ENCODE measurements at places on chromosomes 2 and 18.
A peak's percentile ranks its signal among the peaks of the same experiment; 100 is the strongest.

DNA sequence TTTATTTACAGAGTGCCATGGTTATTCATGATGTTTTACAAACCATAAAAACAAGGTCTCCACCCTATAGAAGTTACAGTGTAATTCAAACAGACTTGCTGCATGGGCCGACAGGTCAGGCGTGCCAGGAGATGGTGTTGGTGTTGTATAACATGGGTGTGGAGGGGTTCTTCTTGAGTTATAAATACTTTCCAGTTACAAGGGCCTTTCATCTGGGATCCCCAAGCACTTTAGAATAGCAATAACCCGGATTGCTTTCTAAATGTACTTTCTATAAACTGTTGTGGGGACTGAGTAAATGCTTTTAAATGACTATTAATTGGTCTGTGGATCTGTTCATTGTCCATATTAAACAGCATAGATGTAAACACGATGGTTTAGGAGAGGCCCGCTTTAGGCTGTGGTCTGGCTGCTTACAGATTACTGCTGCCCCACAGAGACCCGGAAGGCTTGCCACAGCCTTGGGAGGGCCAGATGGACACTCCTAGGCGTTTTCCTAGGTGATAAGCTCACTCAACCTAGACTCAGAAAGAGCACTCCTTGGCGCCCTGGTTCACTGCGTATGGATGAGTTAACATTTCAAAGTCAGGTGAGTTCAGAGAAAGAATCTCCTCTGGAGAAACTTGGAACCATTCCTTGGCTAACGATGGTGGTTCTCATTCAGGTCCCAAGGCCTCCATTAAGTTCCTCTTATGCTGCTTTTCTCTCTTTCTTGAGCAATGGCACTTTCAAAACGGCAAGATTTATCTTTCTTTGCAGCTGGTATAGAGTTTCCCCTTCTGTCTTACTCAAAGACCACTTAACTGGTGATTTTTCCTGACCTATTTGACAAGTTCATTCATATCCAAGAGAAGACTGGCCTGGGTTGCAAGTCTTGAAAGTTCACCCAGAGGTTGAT is 3.6 kb upstream of the KIAA2012 start:
- no peak for DNase-seq

DNA sequence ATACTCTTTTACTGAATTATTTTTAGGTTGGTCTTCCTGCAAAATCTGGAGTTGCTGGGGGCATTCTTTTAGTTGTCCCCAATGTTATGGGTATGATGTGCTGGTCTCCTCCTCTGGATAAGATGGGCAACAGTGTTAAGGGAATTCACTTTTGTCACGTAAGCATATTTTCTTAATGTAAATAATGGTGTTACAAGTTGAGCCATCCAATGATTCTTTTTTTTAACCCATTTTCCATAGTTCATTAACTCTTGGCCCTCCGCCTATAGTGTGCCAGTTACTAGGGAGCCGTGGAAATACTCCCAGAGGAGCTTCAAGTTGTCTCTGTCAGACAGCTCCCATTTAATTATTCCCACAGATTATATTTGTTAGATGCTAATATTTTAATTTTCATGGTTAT is 49.8 kb downstream of the GLS start:
- DNase-seq, result no peak

GRCh38 chr2:225192869-225193268 is 150.6 kb upstream of the DOCK10 start:
- no peak for DNase-seq

DNA sequence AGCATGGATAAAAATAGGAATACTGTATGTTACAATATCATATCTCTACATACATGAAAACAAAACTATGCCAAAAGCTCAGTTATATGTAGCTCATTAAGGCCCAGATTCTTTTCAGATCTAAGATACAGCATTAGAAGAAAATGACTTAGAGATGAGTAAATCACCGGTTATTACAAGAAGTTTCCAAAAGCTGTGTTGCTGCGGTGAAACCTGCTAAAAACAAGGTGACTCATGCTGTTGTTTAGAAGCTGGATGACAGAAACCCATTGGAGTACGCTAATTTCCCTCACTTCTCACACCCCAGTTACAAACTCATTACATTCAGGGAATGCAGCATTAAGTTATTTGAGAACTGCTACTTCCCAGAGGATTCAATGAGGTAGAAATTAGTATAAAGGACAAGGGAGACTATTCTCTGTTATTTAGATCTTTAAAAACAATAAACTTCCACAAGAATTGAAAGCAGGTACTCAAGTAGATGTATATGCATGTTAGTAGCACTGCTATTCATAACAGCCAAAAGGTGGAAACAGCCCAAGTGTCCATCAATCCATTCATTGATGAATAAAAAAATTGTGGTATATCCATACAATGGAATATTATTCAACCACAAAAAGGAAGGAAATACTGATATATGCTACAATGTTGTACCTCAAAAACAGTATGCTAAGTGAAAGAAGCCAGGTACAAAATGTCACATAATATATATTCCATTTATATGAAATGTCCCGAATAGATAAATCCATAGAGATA is 32.6 kb downstream of the RBKS start:
- DNase-seq, result no peak

DNA sequence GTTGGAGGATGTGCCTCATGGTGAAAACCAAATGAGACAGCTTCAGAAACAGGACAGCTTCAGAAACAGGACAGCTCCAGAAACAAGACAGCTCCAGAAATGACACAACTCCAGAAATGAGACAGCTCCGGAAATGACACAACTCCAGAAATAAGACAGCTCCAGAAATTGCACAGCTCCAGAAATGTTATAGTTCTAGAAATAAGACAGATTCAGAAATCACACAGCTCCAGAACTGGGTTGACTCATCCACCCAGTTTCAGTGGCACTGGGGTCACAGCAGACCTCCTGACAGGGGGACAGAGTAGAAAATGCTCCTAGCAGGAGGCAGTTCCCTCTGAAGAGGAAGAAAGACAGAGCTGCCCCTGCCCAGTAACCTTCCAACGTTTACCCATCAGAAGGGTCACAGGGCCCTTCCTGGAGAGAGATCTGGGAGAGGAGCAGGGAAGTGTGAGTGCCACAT is 26.9 kb upstream of the COL6A3 start:
- DNase-seq, result peak; percentile 66

DNA sequence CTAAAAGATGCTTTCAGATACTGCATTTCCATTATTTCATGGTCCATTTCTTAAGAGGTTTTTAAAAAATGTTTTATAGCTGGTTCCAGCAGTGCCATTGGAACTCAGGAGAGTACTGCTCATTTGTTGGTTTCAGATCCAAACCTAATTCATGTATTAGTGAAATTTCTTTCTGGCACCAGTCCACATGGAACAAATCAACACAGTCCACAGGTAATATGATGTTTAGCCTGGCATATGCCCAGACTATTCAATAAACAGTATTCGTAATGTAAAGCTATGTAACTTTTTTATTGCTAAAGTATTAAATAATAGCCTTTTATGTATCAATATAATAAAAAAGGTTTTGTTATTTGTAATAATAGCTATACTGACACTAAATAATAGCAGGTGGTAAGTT is 134.5 kb downstream of the BIRC6 start:
- no peak for DNase-seq

DNA sequence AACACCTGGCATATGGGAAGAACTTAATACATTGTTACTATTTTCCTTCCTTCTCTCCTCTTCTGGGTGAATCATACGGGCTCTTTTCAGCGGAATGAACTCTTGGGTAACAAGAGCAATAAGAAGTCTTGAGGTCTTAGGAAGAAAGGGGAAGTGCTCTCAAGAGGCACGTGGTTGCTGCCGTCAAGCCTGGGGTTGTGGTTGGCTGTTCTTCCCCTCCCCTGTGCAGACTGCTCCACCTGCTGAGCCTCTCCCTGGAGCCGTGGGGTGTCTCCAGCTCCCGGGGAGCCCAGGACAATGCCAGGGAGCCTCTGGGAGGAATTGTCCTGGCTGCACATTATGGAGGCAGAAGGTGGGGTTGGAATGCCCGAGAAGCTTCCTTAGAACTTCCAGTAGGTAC is 19.4 kb downstream of the TOGARAM2 start:
- DNase-seq, result no peak

GRCh38 chr2:126979039-126980003 is 80.6 kb downstream of the TEX51 start:
- no peak for DNase-seq

DNA sequence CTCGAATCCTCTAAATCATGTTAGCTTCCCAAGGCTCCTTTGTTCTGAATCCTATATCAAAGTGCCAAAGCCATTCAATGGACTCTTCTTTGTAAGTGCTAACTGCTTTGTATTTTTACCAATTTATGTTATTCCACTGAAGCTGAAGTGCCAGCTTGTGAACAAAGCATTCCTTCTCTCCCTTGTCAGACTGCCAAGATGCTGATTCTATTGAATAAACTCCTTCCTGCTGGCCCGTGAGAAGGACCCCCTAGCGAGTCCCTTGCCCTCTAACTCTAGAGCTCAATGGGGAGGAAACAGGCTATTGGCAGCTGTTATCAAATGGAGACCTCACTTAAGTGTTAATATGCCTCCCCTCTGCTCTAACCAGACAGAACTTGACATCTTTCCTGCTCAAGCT is 1097.9 kb upstream of the CNTNAP5 start:
- no peak for DNase-seq

DNA sequence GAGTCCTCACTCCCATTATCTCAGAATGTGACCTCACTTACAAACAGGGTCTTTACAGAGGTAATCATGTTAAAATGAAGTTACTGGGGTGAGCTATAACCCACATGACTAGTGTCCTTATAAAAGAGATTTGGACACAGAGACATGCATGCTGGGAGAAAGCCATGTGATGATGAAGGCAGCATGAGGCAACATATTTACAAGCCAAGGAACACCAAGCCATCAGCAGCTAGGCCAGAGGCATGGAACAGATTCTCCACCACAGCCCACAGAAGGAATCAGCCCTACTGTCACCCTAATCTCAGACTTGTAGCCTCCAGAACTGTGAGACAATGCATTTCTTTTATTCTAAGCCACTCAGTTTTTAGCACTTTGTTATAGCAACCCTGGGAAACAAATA is 171.9 kb downstream of the EN1 start:
- DNase-seq, result no peak

DNA sequence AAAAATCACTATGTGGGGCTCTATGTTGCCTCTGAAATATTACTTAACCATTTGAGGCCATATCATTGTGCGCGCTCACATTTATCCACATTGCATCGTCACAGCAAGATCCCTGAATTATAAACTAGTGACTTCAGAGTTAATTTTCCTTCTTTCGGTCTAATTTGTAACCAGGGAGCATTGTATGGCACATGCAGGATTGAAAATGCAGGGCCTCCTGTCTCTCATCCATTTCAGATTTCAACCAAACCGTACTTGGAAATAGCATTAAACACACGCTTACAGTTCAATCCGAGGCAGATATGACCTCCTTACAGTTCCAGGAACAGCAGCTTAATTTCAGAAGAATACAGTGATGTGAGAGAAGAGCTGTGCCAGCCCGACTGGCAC is 532 bp downstream of the MYOM1 start:
- no peak for DNase-seq

DNA sequence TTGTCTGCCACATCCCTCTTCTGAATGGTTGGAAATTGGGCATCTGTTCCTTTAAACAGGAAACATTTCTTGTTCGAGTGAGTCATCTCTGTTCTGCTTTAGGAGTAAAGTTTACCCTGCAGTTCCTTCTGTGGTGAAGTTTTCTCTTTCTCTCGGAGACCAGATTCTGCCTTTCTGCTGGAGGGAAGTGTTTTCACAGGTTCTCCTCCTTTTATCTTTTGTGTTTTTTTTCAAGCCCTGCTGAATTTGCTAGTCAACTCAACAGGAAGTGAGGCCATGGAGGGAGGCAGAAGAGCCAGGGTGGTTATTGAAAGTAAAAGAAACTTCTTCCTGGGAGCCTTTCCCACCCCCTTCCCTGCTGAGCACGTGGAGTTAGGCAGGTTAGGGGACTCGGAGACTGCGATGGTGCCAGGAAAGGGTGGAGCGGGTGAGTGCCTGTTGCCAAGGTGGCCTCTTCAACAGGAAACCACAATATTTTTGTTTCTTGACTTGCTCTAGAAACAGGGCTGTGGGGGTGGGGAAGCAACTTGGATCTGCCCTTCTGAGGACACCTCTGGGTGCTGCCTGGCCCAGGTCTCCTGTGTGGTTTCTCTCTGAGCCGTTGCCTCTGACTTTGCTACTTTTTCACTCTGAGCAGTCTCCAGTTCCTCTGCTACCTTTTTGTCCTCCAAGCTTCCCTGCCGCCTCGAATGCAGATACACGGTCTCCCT is 2.2 kb upstream of the CASP8 start:
- DNase-seq, result peak; percentile 94

DNA sequence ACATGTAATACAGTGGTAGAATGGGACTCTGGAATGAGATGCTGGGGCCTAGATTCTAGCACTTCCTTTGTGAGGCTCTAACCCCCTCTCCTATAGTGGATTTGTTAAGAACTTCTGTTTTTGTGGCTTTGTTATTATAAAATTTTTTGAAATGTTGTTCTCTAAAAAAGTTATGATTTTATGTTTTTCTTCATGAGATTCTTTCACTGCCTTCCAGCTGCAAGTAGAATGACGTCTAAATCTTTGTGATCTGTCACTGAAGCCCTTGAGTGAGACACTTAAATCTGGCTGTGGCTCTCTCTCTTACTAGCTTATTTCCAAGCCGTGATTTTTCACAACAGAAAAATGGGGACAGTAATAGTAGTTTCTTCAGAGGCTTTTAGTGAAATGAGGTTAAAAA is 1.6 kb downstream of the CASP8 start:
- no peak for DNase-seq

- DNase-seq, result no peak
These were observed 58.2 kb upstream of the SNTG2 start for GRCh38 chr2:892401-892800.

- DNase-seq, result no peak
These were observed 36.0 kb downstream of the CDK15 start for GRCh38 chr2:201842131-201842860.

- DNase-seq, result no peak
These were observed 132.2 kb downstream of the DOCK10 start for GRCh38 chr2:224909885-224910573.

GRCh38 chr2:208315081-208315788 is 49.2 kb downstream of the PIKFYVE start:
- DNase-seq, result no peak

- no peak for DNase-seq
These were observed 47.1 kb downstream of the COPS8 start for GRCh38 chr2:237132799-237133198.

Measured in activated CD4-positive, alpha-beta T cell treated with anti-CD3 and anti-CD28 coated beads, Interleukin-2, amount 50 U/mL, for 48 hours (primary cell).